EH (cell line): ENCODE measurements at places on chromosomes 5 and 9.

DNA sequence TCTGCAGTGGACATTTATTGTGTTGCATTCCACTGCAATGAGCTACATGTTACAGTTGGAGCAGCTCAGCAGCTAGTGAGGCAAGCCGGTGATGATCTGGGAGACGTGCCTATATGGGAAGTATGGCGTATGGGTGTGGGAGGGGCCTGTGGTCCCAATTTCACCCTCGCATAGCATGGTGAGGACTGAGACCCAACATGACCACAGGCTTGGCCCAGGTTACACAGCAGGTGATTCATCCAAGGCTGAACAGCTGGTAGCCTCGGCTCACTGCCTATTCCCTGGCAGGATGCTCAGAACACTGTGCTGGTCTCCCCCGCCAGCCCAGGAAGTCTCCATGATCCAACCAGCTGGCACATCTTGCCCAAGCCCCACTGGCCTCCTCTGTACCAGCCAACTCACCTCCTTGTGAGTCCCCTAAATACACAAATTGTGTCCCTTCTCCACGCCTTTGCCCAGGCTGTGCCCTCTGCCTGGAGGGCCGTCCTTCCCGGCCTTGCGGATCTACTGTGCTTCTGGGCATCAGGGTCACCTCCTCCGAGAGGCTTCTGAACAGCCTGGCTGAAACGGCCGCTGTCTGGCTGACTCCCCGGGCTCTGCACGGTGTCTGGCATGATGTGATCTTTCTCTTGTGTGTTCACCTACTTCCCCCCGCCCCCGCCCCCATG lies 81.4 kb downstream of the NSUN2 start:
- DNase-seq = peak; percentile 9

DNA sequence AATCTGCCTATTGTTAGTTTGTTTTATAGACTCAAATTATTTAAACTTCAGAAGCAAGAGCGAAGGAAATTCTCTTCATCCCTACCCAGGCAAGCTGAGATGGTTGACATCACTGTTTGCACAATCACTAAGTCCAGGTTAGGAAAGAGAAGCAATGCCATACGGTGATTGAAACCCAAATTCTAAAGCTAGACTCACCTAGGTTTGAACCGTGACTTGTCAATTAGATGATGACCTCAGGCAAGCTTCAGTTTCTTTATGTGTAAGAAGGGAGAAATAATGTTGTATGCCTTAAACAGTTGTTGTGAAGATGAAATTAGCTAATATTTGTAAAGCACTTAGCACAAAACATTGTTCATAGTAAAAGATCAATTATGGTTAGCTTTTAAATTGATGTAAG lies 96.5 kb upstream of the ANKRD55 start:
- no peak for DNase-seq

- DNase-seq = no peak
Measured at GRCh38 chr9:127549751-127550150, 62.3 kb upstream of the STXBP1 start.

DNA sequence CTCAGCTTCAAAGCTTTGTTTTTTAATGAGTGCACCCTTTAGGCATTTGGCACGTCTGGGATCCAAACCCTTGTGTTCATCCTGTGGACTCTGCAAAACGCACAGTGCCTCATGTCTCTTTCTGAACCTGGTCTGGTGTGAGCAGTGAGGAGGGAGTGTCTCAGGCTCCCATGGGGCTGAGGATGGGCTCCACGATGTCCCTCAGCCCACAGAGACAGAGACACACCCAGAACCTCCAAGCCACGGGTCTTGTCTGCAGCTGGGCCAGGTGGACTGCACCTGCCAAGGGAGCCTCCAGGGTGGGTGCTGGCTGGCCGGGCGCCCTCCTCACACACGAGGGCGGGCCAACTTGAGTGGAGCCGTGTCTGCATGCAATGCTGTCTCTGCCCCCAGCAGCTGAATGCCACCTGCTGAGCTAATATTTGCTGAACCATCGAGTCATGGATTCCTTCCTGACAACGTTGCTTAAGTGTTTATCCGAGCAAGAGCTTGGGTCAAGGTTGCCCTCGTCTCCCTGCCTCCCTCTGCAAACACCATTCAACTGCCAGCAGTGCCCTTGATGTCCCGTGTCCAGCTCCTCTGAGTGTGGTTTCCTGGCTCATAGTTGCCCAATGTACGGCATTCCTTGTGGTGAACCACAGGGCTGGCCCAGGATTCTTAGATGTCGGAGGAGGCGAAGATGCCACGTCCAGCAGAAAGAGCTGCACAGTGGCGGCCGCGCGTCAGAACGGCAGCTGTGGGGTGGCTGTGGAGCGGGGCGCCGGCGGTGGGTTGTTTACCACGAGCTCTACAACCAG lies 31.4 kb upstream of the LPCAT1 start:
- peak; percentile 65 for DNase-seq

DNA sequence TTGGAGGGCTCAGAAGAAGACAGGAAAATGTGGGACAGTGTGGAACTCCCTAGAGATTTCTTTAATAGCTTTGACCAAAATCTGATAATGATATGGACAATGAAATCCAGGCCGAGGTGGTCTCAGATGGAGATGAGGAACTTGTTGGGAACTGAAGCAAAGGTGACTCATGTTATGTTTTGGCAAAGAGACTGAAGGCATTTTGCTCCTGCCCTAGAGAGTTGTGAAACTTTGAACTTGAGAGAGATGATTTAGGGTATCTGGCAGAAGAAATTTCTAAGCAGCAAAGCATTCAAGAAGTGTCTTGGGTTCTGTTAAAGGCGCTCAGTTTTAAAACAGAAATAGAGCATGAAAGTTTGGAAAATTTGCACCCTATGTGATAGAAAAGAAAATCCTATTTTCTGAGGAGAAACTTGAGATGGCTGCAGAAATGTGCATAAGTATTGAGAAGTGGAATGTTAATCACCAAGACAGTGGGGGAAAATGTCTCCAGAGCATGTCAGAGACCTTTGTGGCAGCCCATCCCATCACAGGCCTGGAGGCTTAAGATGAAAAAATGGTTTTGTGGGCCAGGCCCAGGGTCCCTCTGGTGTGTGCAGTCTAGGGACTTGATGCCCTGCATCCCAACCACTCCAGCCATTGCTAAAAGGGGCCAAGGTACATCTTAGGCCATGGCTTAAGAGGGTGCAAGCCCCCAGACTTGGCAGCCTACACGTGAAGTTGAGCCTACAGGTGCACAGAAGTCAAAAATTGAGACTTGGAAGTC lies 463.7 kb upstream of the TLE4 start:
- DNase-seq = peak; percentile 41

- peak; percentile 30 for DNase-seq
Measured at GRCh38 chr9:19875291-19875920, 86.6 kb upstream of the SLC24A2 start.

- peak; percentile 97 for DNase-seq
Measured at GRCh38 chr5:77133061-77133758, 46.1 kb upstream of the ZBED3 start.

DNA sequence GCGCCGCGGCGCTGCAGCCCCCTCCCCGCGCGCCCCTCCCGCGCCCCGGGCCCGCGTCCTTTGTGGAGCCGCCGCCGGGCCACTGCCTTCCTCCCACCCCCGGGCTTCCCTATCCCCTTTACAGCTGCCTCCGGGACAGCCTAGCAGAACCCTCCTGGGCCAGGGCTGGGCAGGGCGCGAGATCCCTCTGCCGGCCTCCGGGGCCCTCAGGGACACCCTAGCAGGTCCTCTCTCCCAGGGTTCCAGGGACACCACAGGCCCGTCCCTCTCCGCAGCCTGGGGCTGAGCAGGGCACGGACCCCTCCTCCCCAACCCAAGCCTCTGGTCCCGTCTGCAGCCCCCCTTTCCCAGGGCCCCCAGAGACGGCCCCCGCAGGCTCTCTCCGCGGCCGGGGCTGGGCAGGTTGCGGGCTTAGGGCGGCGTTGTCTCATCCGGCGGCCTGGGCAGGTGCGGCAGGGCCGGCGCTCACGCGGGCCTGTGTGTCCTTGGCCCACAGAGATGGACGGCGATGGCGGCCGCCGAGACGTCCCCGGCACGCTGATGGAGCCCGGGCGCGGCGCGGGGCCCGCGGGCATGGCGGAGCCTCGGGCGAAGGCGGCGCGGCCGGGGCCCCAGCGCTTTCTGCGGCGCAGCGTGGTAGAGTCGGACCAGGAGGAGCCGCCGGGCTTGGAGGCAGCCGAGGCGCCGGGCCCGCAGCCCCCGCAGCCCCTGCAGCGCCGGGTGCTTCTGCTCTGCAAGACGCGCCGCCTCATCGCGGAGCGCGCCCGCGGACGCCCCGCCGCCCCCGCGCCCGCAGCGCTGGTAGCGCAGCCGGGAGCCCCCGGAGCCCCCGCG lies 710 bp downstream of the WNK2 start:
- DNase-seq = no peak

DNA sequence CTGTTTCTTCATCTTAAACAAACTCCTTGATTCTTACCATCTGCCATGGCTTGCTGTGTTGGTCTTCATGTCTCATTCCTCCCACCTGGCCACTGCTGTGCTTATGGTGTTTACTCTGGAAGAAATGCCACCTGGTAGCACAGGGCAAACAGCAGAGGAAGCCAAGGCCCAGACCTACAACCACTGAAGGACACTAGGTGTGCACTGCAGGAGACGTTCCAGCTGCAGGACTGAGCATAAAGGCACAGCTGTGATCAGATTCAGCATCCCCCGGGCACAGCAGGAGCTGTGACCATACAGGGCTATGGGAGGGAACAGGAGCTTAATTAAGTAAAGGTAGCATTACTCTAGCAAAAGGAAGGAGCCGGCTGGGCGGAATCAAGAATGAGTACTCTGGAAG lies 12.6 kb upstream of the GNAQ start:
- DNase-seq = no peak

GRCh38 chr9:126471084-126471624 lies 142.6 kb upstream of the LMX1B start:
- peak; percentile 88 for DNase-seq

GRCh38 chr5:1059884-1060263 lies 51.3 kb downstream of the NKD2 start:
- DNase-seq = no peak

DNA sequence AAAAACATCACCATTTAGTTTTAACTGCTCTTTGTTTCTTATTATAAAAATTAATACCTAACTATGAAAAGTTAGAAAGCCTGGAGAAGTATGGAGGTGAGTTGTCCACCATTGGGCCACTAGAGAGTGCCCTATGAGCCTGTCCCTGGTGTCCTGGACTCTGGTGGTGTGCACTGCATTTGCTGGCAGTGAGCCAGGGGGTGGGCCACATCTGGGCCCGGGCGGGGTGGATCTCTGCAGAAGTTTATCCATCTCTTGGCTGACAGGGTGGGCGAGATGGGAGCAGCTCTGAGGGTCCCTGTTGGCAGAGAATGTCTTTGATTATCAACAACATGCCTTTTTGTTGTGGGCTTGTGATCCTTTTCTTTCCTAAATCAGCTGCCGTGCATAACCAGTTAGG lies 8.2 kb downstream of the TENT4A start:
- DNase-seq = no peak

- no peak for DNase-seq
Measured at GRCh38 chr5:170171811-170172210, 61.0 kb upstream of the C5orf58 start.

DNA sequence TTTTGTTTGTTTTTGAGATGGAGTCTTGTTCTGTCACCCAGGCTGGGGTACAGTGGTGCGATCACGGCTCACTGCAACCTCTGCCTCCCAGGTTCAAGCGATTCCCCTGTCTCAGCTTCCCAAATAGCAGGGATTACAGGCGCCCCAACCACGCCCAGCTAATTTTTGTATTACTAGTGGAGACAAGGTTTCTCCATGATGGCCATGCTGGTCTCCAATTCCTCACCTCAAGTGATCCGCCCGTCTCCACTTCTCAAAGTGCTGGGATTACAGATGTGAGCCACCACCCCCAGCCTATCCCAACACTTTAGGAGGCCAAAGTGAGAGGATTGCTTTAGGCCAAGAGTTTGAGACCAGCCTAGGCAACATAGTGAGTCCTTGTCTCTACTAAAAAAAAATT lies 19.3 kb downstream of the SPZ1 start:
- no peak for DNase-seq

DNA sequence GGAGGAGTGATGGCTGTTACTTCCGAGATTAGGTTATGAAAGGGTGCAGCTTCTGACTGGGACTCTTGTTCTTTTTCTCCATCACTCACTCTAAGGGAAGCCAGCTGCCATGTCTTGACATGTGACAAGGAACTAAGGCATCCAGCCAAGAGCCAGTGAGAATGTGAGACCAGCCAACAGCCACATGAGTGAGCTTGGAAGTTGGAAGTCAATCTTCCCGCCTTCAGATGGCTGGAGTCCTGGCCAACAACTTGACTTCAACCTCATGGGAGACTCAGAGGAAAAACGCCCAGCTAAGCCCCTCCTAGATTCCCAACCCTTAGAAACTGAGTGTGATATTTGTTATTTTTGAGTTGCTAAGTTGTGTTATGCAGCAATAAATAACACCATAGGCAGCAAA lies 201.1 kb downstream of the SNX18 start:
- DNase-seq = peak; percentile 59

- DNase-seq = no peak
Measured at GRCh38 chr9:14323083-14323971, 9.4 kb upstream of the NFIB start.

DNA sequence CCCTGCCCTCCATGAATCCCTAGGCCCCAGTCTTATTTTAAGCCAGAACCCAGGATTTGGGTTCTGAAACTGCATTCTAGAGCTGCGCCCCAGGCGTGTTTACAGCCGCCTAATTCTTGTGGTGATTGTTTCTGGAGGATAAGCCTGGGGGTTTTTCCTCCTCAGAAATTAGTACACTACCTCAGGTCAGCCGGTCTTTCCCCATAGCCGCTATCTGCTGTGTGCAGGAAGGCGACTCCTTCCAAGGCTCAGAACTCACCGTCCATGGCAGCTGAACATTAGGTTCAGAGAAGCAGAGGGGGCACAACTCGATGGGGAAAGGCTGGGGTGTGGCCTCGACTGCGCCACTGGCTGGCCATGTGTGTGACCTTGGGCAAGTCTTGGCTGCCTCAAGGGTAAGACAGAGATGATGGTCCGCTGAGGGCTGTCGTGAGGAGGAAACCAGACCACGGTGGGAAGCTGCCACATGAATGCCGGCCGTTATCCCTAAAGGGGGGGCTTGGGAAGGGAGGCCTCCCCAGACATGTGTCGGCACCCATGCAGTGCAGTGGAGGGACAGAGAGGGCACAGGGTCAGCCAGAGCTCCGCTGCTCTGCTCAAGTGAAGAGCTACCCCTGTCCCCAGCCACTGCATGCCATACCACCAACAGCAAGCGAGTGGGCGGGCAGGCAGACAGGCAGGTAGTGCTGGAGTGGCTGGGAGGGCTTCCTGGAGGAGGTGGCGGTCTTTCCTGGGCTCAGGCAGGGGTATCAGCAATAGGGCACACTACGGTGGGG lies 28.9 kb downstream of the SHB start:
- DNase-seq = no peak

DNA sequence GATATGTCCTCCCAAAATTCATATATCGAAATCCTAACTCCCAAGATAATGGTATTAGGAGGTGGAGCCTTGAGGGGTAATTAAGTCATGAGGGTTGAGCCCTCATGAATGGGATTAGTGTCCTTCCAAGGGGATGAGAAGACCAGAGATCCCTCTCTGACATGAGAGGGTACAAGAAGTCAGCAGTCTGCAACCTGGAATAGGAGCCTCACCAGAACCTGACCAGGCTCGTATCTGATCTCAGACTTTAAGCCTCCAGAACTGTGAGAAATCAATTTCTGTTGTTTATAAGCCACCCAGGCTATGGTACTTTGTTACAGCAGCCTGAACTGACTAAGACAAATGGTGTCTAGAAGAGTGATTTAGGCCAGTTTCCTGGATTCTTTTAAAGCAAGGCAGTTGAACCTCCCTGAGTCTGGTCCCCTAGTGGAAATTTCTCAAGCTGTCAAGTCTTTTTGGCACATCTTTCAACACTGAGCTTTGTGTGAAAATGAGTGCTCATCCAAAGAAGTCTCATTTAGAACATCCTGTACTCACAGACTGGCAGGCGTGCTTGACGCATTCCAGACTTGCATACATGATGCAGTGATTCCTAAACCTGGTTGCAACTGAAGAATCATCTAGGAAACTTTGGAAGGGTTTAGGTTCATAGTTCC lies 254.8 kb upstream of the PPP1R2B start:
- no peak for DNase-seq
